Astrocyte of the spinal cord (primary cell): ENCODE measurements at places on chromosomes 7 and 10.

DNA sequence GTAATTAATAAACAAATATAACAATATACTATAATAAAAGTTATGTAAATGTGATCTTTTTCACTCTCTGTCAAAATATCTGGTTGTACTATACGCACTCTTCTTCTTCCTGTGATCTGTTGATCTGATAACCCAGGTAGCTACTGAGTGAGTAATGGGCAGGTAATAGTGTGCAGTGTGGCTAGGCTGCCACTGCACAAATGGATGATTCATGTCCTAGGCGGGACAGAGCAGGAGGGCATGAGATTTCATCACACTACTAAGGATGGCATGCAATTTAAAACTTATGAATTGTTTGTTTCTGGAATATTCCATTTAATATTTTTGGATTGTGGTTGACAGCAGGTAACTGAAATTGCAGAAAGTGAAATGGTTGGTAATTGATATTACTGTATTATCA lies 44.5 kb downstream of the TAS2R16 start:
- DNase-seq, result no peak

DNA sequence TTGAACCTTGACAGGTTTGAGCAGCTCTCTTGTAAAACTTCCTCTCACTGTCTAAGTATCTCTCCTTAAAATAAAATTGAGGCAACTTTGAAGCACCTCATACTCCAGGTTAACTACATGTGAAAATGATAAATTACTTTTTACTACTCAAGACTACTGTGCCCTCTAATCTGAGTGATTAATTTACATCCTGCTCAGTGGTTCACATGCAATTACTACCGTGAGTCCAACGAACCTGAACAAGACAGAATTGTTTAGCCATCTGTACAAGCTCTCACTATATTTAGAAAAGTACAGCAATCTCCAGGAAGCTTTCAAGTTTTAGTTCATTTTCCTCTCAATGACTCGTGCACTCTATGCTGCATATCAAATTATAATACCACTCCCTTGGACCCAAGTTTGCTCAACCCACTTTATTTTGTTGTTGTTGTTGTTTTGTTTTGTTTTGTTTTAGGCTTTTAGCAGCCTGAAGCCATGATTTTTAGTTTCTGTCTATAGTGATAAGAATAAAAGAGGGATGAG lies 21.2 kb downstream of the PDE1C start:
- no peak for DNase-seq

DNA sequence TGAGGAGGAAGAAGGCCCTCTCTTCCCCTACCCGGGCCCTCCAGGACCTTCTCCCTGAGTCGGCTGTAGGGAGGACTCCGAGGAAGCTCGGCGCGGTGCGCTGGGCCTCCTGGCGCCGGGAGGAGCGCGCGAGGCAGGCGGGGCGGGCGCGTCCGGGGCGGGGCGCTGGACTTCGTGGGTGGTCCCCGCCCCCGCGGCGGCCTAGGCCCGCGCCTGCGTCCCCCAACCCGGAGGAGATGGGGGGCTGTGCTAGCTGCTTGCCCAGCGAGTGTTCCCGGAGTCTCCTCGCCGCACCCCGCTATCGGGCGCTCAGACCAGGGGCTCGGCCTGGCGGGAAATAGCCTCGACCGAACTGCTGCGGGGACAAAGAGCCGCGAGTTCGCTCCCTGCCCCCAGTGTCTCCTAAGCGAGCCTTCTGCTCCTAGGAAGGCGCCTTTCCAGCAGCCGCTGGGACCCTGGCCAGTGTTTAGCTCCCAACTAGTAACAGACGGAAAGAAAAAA lies 19.2 kb upstream of the SMO start:
- peak; percentile 22 for DNase-seq

DNA sequence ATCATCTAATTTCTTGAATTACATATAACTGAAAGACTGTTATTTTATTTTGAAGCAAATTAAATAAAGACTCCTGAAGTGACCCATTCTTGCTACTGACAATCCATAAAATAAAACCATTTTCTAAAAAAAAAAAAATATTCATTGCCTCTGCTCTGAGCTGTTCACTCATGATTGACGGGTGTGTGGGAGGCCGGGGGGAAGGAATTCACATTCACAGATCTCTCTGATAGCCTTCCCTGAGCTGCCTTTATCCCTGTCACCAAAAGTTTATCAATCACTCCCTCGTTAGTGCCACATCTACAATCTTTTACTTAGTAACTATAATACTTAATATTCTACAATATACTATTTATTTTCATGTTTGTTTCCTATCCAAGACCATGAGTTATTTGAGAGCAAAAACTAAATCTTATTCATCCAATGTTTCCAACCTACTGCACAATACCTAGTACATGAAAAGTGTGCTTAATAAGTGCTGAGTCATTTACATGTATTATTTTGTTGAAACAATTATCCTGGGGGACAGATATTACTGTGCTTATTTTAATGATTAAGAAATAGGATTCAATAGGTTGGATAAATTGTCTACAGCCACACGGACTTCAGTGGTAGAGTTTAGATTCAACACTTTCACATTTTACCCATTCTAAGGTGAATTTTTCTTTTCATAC lies 618.7 kb downstream of the PHTF2 start:
- no peak for DNase-seq

GRCh38 chr10:113957013-113957412 lies 86.7 kb upstream of the ADRB1 start:
- peak; percentile 89 for DNase-seq

DNA sequence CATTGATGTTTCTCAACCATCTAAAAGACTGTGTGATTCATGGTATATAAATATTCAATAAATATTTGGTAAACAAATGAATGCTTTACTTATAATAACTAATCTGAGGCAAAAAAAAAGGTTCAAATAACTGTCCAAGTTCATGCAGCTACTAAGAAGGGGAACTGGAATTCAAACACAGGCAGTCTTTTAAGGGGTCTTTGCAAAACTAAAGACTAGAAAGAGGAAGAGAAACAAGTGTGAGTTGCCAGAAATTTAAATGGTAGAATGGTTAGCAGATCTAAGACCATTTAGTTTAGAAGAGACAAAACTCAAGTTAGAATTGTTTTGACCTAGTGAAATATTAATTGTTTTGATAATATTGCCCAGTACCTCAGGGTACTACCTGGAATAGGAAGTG lies 642.0 kb upstream of the LRRN3 start:
- DNase-seq, result no peak

- DNase-seq, result peak; percentile 72
Measured at GRCh38 chr7:117134889-117135552, 181.7 kb downstream of the ST7 start.

- DNase-seq, result no peak
Measured at GRCh38 chr10:4176500-4177281, 391.7 kb upstream of the KLF6 start.

DNA sequence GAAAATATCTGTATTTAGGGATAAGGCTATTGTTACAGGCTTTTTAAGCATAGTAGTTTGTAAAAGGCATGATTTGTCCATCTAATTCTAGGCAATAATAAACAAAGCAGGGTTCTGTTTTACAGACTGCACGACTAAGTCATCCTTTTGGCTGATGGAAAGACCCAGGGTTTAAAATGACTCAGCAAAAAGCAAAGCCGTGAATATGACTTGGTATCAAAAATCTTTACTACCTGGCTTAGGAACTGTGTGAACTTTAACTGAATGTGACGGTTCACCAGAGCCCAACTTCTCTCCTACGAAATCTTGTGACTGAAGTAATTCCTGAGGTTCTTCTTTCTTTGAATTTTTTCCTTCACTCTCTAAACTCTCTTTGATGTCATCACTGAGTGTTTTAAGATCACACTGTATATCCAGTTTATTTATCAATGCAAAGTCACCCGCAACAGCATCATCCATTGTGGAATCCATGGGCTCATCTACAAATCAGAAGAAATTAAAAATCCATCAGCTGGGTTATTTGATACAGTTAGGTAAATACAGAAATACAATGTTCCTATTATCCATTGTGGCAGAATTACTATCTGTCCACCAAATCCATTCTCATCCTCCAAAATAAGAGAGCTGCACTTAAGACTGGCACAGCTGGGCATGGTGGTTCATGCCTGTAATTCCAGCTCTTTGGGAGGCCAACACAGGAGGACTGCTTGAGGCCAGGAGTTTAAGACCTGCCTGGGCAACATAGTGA lies 17.0 kb downstream of the ATE1 start:
- peak; percentile 46 for DNase-seq

- no peak for DNase-seq
Measured at GRCh38 chr7:116740755-116741462, 68.9 kb downstream of the MET start.

DNA sequence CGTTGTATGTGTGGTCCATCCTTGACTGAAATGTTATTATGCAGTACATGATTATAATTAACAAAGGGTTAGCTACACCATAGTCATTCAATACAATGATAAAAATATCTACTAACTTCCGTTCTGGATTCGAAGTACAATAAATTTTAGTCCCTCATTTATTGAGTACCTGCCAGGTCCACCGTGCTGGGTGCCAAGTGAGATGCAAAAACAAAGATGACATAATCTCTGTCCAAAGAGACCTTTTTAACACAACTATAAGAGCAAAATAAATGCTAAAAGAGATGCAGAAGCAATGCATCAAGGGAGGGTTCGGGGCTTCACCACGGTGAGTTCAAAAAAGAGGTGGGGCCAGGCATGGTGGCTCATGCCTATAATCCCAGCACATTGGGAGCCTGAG lies 33.1 kb downstream of the LAMB1 start:
- DNase-seq, result no peak

- no peak for DNase-seq
Measured at GRCh38 chr10:13492493-13493180, 36.2 kb downstream of the BEND7 start.

GRCh38 chr7:38452681-38453108 lies 178.5 kb downstream of the AMPH start:
- DNase-seq, result peak; percentile 6

- DNase-seq, result no peak
Measured at GRCh38 chr7:2928613-2929311, 84.7 kb upstream of the GNA12 start.

- DNase-seq, result peak; percentile 58
Measured at GRCh38 chr10:22648547-22648961, 65.8 kb downstream of the PIP4K2A start.
